ENCODE measurements at places on chromosomes 13 and 19. TPM values are rescaled to one million over a fixed set of nuclear protein-coding genes. Genes with fewer than 3 reads are reported as not detected.

The PLIN5 gene
- 7.1 TPM for total RNA-seq

The ZNF582 gene
- 4.8 TPM for total RNA-seq

The NLRP4 gene
- not detected for total RNA-seq

The ARHGAP45 gene
- 9.5 TPM for total RNA-seq

The SEMA6B gene
- total RNA-seq, result 7.5 TPM

The NLRP5 gene
- not detected for total RNA-seq

The NR2C2AP gene
- total RNA-seq, result 14.0 TPM

The CABP5 gene
- not detected for total RNA-seq

The EFNB2 gene
- total RNA-seq, result 17.5 TPM

The KHSRP gene
- 131 TPM for total RNA-seq

The CACNG6 gene
- not detected for total RNA-seq

- ATAC-seq, result no peak
Observed at GRCh38 chr13:48909056-48909389, 66.7 kb upstream of the FNDC3A start.

DNA sequence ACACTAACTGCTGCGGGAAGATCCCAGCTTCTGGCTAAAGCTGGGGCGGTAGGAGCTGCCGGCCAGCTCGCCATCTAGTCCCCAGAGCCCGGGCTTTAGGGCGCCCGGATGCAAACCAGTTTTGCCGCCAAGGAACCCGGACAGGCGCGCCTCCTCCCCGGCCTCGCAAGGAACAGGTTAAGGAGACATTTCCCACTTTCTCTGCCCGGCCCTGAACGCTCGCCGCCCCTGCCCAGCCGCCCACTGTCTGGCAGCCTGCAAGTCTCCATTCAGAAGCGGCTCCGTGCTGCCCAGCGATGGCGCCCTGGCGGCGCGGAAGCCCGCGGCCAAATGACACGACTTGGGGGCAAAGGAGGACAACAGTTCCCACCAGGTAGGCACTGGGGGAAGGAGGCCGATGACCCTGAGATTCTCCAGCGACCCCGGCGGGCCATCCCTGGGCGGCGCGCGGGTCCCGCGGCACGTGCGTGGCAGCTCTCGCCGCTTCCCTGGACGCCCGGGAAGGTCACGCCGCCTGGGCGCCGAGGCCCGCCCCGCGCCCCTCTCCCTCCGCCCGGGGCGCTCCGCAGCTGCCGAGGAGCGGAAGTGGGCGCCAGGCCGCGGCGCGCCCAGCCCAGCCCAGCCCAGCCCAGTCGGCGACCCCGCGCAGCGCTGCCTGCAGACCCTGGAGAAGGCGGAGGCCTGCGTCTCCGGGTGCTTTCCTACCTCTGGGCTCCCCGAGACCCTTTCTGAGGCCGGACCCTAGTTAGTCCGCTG, 42.2 kb upstream of the HNRNPA1L2 start:
- peak; percentile 77 for ATAC-seq

GRCh38 chr13:48646791-48647190, 6.9 kb upstream of the CYSLTR2 start:
- no peak for ATAC-seq

GRCh38 chr19:3471954-3472655, 8.2 kb downstream of the SMIM24 start:
- ATAC-seq, result no peak

DNA sequence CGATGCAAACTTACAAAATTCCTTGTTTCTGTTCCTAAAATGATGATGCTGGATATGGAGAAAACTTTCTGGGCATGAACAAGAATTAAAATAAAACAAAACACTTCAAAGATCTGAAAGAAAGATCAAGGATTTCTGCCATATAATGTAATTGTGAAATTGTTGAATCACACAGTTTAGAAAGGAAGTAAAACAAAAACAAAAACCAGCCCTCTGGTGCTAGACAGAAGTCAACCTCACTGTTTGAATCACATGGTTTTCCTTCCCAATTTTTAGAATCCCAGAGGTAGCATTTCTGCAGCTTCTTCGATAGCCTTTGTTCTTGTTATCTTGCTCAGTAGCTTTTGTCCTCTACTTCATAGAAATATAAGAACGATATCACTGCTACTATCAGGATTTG, 118.2 kb upstream of the ARGLU1 start:
- no peak for ATAC-seq

DNA sequence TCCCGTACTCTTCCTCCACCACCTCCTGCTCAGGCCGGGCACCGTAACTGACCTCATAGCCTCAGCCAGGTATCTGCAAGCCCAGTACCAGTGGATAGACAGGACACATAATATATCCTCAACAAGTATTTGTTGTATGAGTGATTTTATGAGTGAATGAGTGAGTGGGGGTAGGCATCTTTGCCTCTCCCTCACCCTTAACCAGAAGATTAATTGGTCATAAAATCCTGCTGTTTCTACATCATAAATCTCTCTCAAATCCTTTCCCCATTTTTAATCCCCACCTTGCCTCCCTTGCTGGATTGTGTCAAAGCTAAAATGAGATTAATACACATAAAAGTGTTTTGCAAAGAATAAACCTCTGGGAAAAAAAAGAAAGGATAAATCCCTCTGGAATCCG, 44.4 kb upstream of the HMGB1 start:
- ATAC-seq, result no peak

GRCh38 chr19:30364866-30365800, 7.1 kb upstream of the ZNF536 start:
- ATAC-seq, result no peak

- peak; percentile 62 for ATAC-seq
Observed at GRCh38 chr19:3374369-3375112, 8.2 kb downstream of the NFIC start.

DNA sequence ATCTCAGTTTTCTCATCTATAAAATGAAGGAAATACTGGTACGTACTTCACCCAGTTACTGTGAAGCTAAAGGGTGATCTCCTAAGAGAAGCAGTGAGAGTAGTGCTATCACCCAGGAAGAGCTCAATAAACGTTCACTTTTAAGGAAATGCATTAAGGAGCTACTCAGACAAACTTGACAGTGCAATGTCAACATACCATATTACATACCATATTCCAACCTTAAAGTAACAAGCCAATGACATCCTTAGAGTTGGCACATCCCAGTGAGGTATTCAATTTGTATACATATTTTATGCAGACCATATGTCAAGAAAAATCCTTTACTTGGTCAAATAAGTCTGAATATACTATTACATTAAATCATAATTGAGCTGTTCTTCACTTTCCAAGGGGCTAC, 7.0 kb downstream of the TBC1D4 start:
- ATAC-seq, result no peak

DNA sequence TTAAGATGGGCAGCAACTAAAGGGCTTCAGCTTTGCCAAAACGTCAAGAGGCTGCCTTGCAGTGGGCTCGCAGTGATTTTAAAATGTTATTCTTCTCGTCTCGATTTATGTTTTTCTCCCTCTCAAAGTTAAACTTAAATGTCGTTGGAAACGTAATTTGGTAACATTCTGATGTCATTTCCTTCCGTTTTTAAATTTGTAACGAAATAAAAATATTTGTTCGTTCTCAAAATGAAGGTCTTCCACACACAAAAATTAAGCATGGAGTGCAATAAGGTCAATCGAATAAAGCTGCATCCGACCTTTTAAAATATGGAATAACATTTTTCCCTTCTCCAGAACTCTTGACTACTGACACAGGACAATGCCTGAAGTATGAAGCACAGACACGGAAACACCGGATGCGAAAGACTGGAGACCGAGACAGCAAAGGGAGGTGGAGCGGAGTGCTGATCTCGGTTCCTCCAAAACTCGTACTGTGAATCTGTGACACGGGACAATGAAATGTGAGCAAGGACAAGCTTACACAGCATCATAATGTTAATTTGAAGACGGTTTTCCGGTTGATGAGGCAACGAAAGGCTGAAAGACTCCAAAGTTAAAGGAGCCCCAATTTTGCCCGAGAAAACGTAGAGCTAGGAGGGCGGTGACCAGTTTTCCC, 850 bp downstream of the MTMR6 start:
- ATAC-seq, result no peak

DNA sequence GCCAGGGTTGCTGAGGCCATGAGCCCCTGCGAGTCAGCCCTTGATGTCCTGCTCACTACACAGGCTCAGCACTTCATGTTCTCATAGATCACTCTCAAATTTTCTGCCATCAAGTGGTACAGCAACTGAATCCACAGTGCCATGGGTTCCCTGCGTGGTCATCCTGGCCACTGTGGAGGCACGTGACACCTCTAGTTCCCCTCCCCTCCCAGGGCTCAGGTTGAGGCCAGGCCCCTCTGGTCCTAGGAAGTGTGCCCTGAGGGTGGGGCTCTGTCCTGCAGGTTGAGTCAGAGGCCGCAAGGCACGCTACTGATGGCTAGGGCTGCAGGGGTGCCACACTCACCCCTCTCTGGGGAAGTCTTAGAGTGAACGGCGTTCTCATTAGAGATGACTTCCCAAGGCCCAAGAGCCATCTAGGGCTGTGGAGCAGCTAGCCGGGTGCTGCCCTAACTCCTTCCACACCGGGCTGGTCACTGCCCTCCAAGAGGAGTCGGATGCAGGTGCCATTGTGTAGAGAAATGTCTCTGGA, 39.8 kb upstream of the TPM4 start:
- ATAC-seq, result no peak

Measured in gastroesophageal sphincter (tissue), 4 donors.